ENCODE measurements at places on chromosomes 1 and 21.

- DNase-seq: no peak
These were observed 167.3 kb downstream of the PDE4B start for GRCh38 chr1:65959896-65960567.

- DNase-seq: no peak
These were observed 3.2 kb downstream of the DIP2A start for GRCh38 chr21:46461909-46462308.

- DNase-seq: no peak
These were observed 205.7 kb downstream of the TOMM20 start for GRCh38 chr1:234922987-234923386.

DNA sequence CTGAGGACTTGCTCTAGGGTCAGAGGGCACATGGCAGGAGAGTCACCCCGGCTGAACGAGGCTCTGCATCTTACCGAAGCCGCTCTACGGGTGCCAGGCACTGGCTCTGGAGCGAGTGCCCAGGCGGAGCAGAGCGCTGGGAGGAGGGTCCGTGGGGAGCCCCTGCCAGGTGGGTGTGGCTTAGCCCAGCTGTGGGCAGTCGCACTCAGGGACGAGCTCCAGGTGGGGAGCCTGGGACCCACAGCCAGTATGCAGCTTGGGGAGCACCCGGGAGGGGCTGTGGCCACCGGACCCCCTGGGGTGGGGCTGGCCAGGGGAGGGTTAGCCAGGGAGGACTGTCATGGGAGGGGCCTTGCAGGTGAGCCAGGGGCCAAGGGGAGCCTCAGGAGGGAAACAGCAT lies 3.8 kb downstream of the AGRN start:
- DNase-seq: no peak

DNA sequence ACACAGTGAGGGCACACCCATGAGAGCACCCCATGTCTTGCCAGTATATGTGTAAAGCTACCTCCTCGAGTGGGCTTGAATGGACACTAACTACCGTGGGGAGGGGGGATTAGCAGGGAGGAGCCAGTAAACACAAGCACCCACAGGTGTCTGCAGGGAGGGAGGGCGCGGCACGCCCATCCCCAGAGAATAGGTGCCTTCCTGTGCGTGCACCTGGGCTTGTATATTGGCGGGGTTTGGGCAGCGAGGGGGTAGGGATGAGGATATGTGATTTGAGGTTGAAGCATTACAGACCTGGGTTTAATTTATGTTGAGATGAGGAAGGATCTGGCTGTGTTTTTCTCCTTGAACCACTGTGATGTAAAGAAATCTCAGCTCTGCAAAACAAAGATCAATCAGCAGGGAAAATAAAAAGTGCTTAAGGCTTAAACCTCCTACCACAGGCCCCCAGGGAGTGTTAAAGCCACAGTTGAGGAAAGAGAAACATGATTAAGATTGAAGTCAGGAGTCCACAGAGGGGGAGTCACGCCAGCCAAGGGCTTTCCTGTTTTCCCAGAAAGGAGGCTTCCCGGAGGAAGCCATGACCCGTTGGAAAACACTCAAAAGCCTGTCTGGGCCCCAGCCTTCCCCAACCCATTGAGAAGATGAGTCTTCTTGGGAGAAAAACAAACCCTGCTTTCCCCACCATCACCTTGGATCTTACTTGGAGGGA lies 80.0 kb downstream of the CAMK2N1 start:
- DNase-seq: no peak

GRCh38 chr1:39452081-39452480 lies 39.4 kb upstream of the BMP8A start:
- no peak for DNase-seq

- DNase-seq: no peak
These were observed 32.9 kb upstream of the B3GALT5 start for GRCh38 chr21:39579734-39580332.

DNA sequence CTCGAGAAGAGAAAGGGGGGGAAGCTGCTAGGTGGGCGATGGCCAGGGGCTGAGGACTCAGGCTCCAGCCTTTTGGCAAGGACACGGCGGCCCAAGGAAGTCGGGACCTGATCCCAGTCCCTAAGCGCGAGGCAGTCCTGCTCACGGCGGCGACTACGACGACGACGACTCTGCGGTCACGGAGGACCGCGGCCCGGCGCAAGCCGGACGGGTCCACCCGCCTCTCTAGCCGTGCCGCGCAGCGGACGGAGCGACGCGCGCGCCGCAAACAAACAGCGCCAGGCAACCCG lies 401 bp downstream of the WNT9A start:
- no peak for DNase-seq

- DNase-seq: no peak
These were observed 96.9 kb upstream of the WLS start for GRCh38 chr1:68329096-68329835.

DNA sequence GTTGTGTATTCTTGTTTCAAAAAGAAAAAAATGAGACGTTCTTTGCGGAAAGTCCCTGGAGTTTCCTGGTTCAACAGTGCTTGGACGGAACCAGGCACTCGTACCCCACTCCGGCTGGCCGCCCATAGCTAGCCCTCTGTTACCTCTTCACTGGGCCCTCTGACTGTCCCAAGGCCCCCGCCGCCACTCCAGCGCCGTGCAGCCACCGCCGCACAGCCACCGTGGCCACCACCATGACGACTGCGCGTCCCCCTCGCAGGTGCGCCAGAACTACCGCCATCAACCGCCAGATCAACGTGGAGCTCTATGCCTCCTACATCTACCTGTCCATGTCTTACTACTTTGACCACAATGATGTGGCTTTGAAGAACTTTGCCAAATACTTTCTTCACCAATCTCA lies 9.6 kb downstream of the SNIP1 start:
- no peak for DNase-seq

DNA sequence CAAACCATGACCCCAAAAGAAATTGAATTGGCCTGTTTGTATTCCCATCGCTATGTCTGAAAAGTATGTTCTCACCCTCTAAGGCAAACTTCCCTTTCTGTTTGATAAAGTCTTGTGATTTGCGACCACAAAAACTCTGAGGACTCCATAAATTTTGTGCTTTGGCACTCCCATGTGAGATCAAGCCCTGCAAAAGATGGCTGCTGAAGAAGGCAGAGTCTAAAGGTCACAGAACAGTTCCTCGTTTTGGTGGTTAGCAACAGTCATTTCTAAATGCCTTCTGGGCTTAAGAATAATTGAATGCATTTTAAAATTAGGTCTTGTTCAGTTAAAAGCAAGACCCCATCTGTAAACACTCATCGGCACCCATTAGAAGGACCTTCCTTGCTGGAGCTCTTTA lies 441.6 kb downstream of the OMA1 start:
- peak; percentile 10 for DNase-seq

- no peak for DNase-seq
These were observed 111.6 kb upstream of the PDE4B start for GRCh38 chr1:65681096-65681495.

- no peak for DNase-seq
These were observed 42.9 kb upstream of the ID3 start for GRCh38 chr1:23601968-23602876.

DNA sequence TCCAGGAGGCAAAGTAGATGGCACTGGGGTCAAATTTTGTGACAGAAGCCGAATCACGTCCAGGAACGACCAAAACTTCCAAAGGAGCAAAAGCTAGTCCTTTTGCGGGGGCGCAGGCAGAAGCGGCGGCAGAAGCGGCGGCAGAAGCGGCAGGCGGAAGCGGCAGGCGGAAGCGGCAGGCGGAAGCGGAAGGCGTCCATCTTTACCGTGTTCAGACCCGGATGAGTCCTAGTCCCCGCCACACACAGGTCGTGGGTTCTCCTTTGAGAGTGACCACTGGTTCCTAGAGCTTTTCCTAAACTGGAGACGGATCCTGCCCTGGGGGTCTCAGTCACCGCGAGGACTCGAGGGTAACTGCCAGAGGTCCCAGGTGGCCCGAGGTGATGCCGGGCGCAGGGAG lies 53.6 kb downstream of the POFUT2 start:
- no peak for DNase-seq

- no peak for DNase-seq
These were observed 13.4 kb downstream of the IBA57 start for GRCh38 chr1:228178737-228179684.

DNA sequence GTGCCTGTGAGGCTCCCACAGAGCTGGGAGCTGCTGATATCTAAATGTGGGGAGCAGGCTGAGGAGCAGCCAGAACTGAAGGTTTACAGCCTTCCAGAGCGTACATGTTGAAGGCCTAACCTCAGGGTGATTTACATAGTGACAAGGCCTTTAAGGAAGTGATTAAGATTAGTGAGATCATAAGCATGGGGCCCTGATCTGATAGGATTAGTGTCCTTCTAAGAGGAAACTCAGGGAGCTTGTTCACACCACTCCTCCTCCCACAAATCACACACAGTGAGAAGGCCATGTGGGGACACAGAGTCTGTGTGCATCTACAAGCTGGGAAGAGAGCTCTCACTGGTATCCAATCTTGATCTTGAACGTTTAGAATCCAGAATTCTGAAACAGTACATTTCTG lies 92.3 kb upstream of the NBPF6 start:
- DNase-seq: no peak

- no peak for DNase-seq
These were observed 217.9 kb downstream of the TM2D1 start for GRCh38 chr1:61506944-61507500.

DNA sequence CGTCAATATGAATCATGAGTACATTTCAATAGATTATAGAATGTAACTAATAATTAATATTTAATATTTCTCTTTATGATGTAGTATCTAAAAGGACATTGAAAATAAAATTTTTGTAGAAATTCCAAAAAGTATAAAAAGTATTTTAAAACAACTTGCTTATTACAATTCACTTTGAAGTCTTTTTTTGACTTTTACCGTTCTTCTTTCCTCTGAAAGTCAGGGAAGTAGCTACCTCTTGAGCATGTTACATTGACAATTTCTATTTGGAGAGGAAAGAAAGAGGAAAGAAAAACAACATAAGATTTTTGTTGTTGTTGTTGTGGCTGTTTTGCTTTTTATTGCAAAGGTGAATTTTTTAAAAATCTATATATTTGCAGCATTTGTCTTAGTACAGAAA lies 1.3 kb downstream of the PTPRC start:
- DNase-seq: no peak

DNA sequence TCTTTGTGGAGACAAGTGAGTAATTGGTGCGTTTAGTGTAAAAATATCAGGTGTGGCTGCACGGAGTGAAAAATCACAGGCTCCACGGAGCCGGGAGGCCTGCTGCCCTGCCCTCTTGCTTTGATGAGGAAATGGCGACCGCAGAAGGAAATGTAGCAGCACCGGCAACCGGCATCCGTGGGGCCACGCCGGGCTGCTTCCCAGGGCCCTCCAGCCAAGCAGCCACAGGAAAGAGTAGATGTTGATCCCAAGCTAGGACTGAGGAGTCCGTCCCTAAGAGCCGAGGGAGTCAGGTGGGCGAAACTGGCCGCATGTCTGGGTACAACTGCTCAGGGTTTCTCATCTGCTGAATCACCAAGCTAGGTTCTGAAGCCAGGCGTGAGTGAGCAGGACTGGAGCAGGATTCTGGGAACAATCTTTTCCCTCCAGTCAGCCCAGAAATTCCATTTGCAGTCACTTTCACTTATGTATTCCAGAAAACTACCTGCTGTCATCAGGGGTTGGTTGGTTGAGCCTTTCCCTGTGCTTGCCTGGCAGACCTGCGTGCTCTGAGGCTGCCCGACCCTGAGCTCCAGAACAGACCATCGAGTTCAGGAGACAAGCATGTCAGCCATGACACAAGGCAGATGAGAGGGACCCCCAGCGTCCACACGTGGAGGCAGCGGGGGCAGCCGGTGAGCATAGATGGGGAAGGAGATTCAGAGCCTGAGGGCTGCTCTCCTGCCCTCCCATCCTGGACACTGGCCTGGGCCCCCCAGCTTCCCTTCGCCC lies 5.8 kb upstream of the ITGB2 start:
- no peak for DNase-seq

GRCh38 chr1:85577419-85578320 lies 2.9 kb upstream of the CCN1 start:
- DNase-seq: no peak

Data from GM19239 (cell line).